ENCODE measurements at places on chromosomes 4 and X.

GRCh38 chr4:26431461-26432180 is 58.7 kb downstream of the CCKAR start:
- DNase-seq, result no peak

DNA sequence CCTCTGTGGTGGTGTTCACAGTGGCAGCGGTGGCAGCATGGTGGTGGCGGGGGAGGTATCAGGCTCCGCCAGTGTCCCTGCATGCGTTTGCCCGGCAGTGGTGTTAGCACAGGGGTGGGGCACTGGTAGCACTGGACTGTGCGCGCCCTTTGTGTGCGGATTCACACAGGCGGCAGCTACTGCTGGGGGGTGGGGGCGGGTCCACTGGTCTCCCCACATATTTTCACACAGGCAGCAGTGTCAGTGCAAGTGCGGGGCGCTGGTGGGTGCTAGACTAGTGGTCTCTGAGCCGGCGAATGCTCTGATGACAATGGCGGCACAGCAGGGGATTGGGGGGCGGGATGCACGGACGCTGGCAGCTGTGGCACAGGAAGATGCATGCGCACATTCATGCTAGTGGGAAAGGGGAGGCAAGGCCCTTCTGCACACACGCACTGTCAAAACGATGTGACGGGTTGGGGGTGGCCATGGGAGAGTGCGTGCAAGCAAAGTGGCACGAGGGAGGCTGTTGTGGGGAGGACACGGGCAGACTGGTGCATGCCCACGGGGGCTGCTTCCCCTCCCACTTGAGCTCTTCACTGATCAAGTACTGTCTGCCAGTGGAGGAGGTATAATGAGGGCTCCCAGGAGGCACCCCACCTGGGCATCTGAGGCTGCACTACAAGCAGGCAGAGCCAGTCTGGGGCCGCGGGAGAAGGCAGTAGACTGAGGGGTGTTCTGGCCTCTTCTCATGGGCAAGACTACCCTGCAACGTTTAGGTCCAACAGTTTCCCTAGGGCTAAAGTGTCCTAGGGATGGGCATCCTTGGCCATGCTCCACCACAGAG is 53.0 kb downstream of the POF1B start:
- no peak for DNase-seq

- peak; percentile 31 for DNase-seq
These were observed 136.6 kb downstream of the STAG2 start for GRCh38 chrX:124098089-124098488.

- DNase-seq, result no peak
These were observed 603.9 kb downstream of the INPP4B start for GRCh38 chr4:142242156-142242555.

DNA sequence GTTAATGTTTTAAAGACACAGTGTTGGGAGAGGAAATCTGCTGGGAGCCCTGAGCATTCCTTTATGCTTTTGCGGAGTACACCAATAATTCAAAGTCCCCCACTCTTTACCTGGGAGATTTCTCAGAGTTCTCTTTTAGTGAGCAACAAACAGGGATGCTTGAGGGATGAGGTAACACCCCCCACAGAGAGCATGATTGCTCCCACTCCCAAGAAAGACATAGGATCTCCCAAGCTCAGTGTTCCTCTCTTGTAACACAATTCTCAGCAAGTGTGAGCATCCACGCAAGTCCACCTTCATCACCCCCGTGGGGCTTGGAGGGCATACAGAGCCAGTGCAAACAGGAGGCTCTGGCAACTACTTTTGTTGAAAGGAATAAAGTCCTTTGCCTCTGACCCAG is 36.1 kb downstream of the GSPT2 start:
- DNase-seq, result no peak

- DNase-seq, result no peak
These were observed 58.5 kb upstream of the NUDT6 start for GRCh38 chr4:122980860-122981259.

DNA sequence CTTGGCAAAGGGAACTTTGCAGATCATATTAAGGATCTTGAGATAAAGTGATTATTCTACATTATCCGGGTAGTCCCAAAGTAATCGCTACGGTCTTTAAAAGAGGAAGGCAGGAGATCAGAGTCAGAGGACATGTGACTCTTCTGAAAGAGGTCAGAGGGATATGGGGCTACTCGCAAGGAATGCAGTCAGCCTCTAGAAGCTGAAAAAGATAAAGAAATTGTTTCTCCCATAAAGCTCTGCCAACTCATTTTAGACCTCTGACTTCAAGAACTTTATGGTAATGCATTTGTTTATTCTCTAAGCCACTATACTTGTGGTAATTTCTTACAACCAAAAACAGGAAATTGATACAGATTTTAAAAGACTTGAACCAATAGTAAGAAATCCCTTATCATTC is 48.6 kb downstream of the NPY5R start:
- DNase-seq, result no peak

All from HEK293T (cell line).